ENCODE measurements at places on chromosomes 4 and X.

DNA sequence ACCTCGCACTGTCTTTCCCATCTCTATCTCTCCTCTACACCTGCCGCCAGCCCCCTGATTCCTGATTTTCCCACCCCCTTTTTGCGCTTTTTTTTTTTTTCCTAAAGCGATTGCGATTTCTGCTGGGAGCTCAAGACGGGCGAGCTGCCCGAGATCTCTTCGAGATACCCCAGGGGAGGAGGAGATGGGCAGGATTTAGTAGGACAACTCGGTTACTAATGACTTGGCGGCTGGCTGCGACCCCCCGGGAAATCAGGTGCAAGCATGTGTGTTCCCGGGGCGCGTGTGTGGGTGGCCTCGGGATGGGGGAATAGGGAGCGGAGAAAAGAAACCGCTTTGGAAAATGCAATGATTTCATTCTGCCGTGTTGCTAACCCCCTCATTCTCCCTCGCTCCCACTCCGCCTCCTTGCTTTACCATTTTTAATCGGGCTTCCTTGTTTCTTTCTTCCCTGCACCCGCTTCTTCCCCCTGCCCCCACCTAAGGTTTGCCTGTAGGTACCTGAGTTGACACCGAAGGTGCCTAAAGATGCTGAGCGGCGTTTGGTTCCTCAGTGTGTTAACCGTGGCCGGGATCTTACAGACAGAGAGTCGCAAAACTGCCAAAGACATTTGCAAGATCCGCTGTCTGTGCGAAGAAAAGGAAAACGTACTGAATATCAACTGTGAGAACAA, 4.4 kb downstream of the SLITRK2 start:
- no peak for DNase-seq

- DNase-seq: no peak
Observed at GRCh38 chr4:24042094-24042493, 152.2 kb upstream of the PPARGC1A start.

- no peak for DNase-seq
Observed at GRCh38 chr4:140157341-140157740, 3.4 kb upstream of the MAML3 start.

- no peak for DNase-seq
Observed at GRCh38 chr4:138588501-138588900, 346.4 kb upstream of the SLC7A11 start.

GRCh38 chrX:96563646-96564045, 121.0 kb upstream of the DIAPH2 start:
- no peak for DNase-seq
